ENCODE measurements at places on chromosomes 1 and 21.

DNA sequence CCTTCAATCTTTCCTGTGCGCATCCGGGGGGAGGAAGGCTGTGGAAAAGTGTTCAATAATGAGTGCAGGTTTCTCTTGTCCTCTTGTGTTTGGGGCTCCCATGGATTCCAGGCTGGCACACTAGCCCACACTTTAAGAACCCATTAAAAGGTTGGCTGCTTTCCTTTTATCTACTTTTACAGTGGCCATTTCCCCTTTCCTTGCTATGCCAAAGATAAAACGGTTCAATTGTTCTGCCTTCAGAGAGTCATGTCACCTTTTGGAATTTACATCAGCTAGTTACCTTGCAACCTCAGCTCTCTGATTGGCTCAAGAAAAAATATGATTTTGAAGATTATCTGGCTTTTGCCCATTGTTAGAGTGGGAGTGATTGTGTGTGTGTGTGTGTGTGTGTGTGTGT is 182.3 kb downstream of the SDCCAG8 start:
- no peak for DNase-seq

GRCh38 chr1:96581772-96582171 is 139.8 kb upstream of the PTBP2 start:
- DNase-seq, result no peak

DNA sequence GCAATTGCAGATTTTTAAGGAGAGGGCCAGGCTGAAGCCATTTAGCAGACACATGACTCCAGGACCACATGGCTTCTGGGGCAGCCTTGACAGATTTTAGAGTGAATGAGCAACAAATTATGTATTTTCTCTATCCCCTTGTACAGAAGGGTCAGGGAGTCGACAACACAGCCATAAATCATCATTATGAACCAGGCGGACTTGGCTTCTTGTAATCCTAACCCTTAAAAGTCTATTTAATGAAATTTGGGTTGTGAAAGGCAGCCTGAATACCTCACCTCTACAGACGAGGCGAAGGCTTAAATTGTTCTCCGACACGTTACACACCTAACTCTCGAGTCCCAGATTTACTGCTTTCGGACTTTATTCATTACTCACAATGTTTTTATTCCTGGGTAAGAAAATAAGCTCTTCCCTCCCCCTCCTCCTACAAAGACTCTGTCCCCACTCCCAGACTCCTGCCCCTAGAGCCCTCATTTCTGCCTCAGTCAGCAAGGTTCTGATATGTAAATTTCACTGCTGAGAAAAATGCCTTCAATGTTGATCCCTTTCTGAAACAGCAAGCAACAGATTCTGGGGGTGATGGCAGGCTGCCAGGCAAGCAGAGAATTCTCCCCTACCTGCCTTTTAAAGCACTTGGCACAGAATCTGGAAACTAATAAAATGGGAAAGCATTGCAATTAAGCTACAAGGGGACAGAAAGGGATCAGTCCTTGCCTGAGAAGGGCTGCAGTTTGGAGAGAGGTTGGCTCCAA is 51.6 kb downstream of the PLPP3 start:
- DNase-seq, result no peak

DNA sequence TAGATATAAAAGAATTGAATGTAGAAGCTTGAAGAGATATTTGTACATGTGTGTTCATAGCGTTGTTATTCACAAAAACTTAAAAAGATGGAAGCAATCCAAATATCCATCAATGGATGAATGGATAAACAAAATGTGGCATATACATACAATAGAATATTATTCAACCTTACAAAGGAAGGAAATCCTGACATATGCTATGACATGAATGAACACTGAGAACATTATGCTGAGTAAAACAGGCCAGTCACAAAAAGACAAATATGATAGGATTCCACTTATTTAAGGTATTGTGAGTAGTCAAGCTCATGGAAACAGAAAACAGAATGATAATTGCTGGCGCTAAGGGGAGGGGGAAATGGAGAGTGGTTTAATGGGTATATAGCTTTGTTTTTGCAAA is 47.0 kb upstream of the DYRK1A start:
- no peak for DNase-seq

DNA sequence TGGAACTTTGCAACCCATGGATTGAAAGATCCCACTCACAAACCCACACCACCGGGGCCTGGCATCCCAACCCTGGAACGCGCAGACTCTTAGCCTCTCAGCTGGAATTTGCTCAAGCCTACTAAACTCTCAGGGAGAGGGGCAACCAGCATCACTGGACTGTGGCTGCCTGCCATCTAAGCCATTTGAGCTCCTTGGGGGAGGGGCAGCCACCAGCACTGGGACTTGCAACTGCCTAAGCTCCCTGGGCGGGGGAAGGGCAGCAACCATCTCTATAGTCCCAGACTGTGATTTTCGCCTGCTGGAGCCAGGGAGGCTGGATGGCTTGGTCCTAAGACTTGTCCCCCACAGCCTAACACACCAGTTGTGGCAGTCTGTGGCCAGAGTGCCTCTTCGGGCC is 122.3 kb downstream of the SNX7 start:
- DNase-seq, result no peak

DNA sequence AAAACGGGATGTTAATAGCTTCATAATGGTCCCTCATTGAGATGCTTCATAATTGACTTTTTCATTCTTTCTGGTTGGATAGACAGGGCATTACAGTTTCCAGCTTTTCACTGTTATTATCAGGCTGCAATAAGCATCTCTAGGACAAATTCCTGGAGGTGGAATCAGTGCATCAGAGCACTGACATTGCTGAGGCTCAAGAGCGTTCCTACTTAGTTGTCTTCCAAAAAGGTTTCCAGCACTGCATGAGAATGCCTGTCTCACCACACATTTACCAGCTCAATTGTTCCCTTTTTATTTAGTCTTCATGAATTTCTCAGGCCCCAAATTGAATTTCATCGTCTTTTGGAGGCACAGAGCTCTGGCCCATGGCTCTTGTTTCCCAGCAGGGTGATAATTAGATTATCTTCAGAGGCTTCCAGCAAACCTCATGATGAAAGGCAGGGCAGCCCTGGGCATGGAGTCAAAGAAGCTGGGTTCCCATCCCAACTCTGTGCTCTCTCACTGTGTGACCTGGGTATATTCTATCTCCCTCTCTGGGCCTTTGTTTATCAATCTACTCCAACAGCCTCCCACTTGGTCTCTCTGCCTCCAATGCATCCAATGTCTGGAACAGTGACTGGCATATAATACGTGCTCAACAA is 451.4 kb downstream of the PTPRU start:
- DNase-seq, result no peak

- no peak for DNase-seq
These were observed 28.4 kb downstream of the STX6 start for GRCh38 chr1:180994262-180994661.

GRCh38 chr1:232481091-232481490 is 148.8 kb downstream of the SIPA1L2 start:
- DNase-seq, result no peak

DNA sequence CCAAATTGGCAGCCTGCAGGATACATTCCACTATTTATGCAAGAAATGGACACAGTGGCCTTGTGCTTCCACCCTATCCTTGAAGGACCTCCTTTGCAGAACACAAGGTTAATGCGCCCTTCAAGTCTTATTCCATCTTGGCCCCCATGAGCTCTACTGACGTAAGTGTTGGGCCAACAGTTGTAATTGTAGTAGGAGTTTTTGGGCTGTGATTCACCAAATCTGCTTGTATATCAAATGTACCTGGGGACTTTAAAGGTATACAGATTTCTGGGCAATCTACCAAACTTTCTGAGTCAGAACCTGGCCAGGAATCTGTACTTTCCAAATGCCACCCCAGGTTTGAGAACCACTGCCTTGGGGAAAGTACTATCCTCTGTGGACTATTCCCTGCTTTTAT is 100.9 kb upstream of the MARK1 start:
- DNase-seq, result no peak

DNA sequence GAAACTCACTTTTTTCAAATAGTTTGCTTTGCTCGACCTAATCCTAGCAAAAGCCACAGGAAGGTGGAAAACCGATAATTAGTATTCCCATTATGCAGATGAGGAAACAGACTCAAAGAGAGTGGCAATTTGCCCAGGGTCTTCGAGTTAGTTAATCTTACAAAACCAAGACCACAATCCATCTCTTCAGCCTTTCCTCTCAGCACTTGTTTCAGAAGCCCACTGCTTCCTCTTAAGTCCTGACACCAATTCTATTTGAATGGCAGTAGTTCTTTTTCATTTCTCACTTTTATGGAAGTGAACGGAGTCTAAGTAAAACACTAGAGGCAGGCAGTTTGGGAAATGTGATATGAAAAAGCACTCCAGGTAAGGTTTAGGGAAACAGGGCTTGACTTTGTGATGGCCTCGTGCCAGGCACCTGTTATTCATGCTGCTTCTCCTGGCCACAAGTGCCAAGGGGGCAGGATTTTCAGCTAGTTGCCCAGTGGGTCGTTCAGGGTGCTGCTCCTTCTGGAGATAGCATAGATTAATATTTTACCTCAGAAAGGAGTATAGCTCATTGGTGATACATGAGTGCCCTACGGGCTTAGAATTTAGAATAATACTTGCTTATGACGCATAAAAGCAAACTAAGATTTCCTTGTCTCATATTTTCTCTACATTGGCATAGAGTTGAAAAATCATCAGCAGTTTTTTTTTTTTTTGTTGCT is 76.6 kb upstream of the NRIP1 start:
- DNase-seq, result no peak

DNA sequence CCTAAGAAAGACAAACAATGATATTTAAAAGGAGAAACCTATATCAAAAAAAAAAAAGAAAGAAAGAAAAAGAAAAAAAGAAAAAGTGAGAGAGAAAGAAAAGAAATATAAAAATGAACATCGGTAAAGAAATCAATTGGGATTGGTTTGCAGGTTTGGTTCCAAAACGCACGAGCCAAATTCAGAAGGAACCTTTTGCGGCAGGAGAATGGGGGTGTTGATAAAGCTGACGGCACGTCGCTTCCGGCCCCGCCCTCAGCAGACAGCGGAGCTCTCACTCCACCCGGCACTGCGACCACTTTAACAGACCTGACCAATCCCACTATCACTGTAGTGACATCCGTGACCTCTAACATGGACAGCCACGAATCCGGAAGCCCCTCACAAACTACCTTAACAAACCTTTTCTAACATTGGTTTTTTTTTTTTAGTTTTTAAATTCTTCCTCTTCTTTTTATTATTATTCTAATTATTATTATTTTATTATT is 11.7 kb downstream of the LHX9 start:
- DNase-seq, result no peak

DNA sequence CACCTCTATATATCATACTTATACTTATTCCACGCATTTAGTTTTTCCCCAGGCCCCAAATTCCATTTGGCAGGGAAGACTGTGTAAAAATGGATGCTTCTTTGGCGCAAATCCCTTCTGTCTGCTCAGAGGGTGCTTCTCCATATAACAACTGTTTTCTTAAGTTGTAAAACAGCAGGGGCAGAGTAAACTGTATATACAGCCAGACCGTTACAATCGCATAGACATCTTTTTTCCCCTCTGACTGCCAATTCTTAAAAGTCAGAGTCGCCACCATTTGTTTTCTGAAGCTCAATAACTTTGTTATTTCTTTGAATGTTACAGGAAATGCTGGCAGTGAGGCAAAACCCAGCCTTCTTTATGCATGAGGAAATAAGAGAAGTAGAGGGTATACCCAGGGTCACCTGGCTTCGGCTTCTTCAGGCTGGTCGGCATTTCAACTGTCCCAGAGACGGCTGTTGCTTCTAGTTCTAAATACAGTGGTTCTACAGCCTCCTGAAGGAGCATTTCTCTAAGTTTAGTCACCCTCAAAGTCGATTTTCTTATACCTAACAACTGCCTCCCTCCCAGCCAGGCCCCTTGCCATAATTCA is 188.4 kb downstream of the CLIC6 start:
- DNase-seq, result no peak

- DNase-seq, result no peak
These were observed 263.2 kb downstream of the TM2D1 start for GRCh38 chr1:61461406-61462384.

DNA sequence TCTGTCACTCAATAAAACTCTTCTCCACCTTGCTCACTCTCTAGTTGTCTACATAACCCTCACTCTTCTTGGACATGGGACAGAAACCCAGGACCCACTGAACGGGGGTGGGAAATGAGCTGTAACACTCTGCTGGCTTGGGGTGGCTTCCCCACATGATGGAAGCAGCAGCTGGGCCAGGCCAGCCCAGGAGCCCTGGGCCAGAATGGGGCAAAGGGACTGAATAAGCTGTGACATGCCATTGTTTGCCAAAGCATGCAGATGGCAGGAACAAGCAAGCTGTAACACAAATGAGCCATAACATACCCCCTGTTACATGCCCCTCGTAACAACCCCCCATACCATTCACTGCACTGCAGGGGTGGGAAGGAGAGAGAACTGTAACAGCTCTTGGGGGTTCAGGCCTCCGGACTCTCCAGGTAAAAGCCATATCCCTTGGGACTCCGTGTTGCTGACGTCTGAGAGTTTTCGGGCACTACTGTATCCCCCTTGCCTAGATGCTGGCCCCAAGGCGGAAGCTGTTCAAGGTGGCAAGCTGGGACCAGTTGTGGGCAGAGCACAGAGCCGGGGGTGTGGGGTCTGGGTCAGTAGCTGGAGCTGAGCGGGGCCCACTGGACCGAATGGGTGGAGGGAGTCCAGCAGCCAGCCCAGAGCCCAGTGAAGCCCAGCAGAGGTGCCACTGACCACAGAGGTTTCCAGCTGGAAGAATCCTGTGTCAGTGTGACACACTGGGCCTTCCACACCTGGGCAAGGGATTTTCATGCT is 56.1 kb upstream of the DMRTB1 start:
- DNase-seq, result no peak

GRCh38 chr1:94319319-94320102 is 82.1 kb upstream of the ARHGAP29 start:
- DNase-seq, result no peak

DNA sequence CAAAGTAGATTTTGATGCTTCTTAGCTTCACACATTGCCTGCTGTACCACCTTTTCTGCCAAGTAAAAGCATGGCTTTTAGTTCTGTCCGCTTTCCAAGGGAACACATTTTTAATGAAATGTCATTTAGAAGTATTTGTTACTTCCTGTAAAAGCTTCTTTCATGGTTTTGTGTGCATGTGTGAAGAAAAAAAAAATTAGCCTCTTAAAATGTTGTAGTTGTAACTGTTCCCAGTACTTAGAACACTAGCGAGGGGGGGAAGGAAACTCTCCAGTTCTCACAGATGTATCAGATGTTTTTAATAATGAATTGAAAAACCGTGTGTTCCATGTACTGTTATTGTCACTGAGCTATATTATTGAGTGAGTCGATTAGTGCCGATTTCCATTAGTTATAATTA is 568.3 kb upstream of the ADGRL2 start:
- no peak for DNase-seq

GRCh38 chr1:166730299-166730888 is 108.9 kb upstream of the POGK start:
- DNase-seq, result no peak

DNA sequence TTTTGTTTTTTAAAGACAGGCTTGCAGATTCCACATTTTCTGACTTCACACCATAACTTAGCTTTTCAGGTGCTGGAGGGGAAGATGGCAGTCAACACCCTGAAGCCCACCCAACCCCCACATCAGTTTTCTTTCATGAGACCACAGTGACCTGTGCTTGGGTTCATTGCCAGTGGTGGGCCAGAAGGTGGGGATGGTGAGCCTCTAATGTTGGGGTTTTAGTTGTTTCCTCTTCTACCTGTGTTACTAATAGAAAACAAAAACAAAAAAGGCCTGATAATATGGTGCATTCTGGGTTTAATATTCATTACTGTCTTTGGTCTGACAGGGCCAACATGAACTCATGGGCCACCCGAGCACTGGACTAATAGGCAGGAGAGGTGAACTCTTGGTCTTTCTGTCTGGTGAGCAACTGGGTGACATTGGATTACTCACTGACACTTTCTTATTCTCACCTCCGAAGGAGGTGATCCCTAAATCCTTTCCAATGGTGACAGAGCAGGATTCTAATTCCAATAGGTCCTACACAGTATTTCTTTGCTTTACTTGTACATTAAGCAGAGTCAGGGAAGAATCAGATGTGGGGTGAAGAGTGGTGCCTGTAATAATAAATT is 132.8 kb downstream of the CLIC6 start:
- DNase-seq, result no peak
